NCI-H748 treated with DMSO at 0.1 percent for 48 hours (cell line): ENCODE measurements at places on chromosomes 16 and 17.
A peak's percentile ranks its signal among the peaks of the same experiment; 100 is the strongest.

GRCh38 chr16:87145181-87146176 lies 171.7 kb downstream of the C16orf95 start:
- no peak for DNase-seq

GRCh38 chr17:6787081-6787693 lies 11.2 kb downstream of the FBXO39 start:
- DNase-seq = no peak

DNA sequence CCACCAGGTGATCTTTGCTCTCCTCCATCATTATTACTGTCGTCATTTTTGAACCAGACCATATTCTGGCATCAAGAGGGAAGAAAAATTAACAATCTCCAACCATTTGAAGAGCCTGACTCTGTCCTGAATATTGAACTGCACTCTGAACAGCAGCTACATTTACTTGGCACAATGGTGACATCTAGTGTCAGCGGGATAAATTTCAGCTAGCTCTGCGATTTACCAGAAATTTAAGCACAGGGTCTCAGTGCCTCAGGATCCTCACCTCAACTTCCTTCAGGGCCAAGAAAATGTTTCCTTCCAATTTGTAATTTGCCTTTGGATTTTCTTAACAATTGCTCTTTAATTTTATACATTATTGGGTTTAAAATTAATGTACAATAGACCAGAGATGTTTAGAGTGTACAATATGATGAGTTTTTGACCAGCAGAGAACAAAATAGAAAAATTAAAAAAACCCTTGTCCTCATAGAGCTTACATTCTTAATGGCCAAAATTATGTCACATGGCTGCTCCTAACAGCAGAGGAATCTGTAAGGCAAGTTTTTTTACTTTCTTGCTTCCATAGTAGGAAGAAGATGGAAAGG lies 10.7 kb upstream of the ZNF19 start:
- peak; percentile 26 for DNase-seq

DNA sequence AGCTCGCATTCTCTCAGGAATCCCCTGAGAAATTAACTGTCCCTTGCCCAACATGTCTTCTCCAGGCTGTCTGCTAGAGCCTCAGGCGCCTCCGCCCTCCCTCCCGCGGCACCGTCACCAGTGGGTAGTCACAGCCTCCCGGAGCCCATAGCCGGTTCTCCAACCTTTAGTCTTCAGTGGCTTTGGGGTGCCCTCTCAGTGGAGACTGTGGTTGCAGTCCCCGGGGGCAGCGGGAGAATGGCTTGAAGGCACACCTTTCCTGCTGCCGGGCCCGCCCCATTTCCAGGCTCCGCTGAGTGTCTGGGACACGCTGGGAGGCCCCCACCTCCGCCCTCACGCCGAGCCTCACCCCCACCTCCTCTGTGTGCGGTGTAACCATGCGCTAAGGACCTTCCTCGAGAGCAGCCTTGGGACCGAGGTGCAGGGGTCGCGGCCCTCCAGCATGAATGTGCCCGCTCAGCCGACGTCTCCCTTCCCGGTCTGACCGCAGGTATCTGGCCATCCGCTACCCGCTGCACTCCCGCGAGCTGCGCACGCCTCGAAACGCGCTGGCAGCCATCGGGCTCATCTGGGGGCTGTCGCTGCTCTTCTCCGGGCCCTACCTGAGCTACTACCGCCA lies 1.7 kb downstream of the GALR2 start:
- DNase-seq = no peak

GRCh38 chr17:32798938-32799337 lies 78.0 kb downstream of the MYO1D start:
- no peak for DNase-seq

- DNase-seq = no peak
Measured at GRCh38 chr16:80936410-80936809, 70.3 kb downstream of the CMC2 start.

DNA sequence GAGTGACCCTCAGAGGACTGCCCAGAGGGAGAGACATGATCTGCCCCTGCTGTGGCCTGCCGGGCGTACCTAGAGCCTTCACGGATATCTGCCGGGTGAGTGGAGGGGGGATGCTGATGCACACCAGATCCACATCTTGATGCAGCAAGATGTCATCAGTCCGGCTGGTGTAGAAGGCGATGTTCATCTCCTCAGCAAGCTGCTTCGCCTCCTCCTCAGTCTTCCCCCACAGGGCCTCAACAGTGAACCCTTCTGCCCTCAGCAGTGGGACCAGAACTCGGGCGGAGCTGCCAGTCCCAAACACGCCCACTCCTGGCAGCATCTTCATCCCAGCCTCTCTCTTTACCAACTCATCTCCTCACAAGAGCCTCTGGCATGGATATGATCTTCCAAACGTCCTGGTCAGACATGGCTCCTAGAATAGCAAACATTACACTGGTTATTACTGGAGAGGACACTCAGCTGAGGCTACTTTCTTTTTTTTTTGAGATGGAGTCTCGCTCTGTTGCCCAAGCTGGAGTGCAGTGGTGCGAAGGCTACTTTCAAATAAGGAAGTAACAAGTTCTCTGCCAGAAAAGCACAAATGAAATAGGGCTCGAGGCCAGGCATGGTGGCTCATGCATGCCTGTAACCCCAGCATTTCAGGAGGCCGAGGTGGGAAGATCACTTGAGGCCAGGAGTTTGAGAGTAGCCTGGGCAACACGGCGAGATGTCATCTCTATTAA lies 18.9 kb downstream of the C16orf86 start:
- DNase-seq = no peak

DNA sequence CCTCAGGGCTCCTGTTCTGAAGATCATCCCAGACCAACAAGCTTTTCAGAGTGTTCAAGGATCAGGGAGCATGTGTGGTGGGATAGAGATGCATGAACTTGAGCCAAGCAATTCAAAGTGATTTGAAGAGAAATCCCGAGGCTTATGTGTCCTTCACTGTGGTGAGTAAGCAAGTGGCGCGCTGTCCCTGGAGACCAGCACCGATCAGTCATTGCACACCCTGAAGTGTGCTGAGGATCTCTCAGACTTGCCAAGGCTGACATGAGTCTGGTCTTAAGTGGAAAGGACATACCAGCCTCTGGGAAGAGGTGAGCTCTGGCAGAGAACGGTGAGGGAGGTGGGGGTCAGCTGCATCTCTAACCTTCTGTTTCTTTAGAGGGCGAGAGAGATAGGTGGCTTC lies 43.8 kb upstream of the CDH13 start:
- no peak for DNase-seq

DNA sequence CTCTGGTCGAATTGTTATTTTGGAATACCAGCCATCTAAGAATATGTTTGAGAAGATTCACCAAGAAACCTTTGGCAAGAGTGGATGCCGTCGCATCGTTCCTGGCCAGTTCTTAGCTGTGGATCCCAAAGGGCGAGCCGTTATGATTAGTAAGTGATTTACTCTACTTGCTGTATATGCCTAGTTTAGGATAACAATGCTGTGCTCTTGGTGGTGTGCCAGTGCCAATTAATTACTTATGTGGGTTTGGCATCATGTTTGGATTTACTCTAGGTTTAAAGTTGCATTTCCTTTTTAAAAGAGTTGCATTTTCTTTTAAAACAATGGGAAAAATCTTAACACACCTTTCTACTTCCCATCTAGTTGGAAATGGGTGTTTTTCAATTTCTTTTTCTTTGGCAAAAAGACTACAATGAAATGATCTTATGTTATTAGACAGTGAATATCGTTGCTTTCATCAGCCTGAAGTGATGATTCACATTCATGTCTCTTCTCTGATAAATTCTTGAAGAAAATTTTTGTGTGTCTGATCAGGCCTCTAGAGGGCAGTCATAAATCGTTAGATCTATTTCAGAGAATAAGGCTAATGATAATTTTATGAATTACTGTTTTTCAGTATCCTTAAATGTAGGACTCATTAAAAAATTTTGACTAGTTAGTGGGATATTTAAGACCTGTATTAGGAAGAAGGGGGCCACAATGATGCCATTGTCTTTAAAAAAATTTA lies 5.6 kb downstream of the SF3B3 start:
- no peak for DNase-seq

- DNase-seq = no peak
Measured at GRCh38 chr16:50747207-50747956, 5.5 kb downstream of the CYLD start.

GRCh38 chr17:53949473-53950090 lies 126.9 kb downstream of the KIF2B start:
- DNase-seq = no peak
